ENCODE measurements at places on chromosomes 1 and 21.

DNA sequence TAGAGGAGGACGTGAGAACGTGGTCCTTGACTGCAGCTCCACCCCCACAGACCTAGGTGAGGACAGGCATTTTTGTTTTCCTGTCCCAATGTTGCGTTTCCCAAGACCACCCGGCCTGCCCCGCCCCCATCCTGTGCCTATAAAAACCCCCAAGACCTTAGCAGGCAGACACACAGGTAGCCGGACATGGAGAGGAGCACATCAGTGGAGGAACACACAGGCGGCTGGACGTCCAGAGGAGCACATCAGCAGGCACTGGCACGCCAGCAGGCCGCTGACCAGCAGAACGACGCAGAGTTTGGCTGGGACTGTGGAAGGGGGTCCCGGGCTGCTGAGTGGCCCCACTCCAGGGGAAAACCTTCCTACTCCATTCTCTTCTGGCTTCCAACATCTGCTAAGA, 12.7 kb upstream of the HMGCL start:
- DNase-seq = no peak

DNA sequence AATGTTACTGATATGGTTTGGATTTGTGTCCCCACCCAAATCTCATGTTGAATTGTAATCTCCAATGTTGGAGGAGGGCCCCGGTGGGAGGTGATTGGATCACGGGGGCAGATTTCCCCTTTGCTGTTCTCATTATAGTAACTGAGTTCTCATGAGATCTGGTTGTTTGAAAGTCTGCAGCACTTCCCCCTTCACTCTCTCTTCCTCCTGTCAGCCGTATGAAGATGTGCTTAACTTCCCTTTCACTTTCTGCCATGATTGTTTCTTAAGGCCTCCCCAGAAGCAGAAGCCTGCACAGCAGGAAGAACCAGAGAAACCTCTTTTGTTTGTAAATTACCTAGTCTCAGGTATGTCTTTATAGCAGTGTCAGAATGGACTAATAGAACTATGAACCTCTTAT, 28.4 kb downstream of the TRIM33 start:
- peak; percentile 42 for DNase-seq

GRCh38 chr1:202088206-202088605, 34.5 kb upstream of the GPR37L1 start:
- no peak for DNase-seq

GRCh38 chr1:237005674-237006073, 1.4 kb upstream of the MT1HL1 start:
- no peak for DNase-seq

DNA sequence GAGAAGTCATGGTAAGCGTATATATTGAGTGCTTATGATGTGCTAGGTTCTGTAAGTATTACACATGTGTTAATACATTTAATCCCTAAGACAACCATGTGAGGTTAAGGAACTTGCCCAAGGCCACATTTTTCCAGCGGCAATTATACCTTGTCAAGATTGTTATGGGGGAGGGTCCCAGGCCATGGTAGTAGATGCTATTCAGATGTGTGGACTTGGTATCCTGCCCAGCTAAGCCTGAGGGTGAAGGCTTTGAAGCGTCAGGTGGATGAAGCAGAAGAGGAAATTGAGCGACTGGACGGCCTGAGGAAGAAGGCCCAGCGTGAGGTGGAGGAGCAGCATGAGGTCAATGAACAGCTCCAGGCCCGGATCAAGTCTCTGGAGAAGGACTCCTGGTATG, 3.6 kb upstream of the TUFT1 start:
- no peak for DNase-seq

DNA sequence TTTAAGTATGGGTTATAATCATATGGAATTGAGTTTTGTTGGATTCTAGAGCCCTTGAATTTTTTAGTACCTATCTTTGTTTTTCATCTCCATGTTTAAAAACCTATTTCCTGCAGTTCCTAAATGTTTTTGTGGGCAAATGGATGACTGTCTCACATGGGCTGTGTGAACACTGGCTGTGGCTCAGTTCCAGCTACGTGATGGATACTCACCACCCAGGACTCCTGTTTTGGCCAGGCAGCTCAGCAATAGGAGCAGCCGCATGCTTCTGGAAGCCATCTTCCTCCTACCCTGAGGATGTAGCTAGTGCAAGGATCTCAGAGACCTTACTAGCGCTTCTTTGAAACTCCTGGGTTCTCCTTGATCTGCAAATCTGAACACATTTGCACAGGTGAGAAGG, 2.8 kb downstream of the REG4 start:
- no peak for DNase-seq

GRCh38 chr1:45047032-45047431, 35.0 kb downstream of the UROD start:
- DNase-seq = no peak

DNA sequence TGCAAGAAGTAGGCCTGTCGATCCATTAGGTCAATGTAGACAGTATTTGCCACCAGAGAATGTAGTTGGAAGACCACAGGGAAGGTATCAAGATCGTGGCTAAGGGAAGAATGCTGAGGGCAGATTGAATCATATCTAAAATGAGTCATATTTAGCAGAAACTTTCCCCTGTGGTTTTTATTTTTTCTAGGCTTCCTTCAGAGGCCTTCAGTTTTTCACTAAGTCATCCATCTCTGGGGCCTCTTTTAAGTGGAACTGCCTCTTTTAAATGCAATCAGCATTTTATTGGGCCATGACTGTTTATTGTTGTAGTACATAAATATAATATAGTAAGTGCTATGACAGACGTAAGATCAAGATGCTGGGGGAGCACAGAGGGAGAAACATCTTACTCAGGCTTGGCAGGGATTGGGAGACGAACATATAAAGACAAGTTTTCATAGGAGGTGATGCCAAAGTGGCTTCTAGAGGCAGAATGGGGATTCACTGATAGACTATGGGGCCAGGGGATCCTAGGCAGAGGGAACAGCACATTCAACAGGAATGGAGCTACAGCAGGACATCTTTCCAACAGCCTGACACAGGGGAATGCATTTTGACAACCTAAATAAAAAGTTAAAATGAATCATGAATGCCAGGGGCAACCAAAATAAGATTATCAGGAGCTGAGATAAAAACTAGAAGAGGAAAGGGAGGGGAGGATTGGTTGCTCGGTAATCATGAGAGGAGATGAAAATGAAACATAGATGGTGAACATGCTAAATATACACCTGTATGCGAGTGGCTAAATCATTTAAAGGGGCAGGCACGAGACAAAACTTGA, 20.1 kb downstream of the UBE2U start:
- DNase-seq = no peak

DNA sequence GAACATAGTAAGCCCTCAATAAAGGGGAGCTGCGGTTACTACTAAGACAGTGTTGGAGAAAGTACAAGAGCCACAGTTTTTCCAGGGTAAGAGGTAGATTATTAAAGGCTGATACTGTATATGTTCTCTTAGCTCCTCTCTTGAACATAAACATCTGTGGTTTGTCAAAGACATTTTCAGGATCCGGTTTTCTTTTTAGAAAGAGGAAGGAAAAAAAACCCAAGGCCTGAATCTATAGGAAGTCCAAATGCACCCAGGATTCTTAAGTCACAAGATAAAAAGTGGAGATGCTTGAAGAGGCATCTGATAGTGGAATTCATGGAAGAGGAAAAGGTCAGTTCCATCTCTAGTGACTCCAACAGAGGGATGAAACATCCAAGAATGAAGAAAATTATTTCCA, 24.6 kb upstream of the SLC45A3 start:
- no peak for DNase-seq

- no peak for DNase-seq
Observed at GRCh38 chr1:160608941-160609340, 29.6 kb upstream of the CD84 start.

DNA sequence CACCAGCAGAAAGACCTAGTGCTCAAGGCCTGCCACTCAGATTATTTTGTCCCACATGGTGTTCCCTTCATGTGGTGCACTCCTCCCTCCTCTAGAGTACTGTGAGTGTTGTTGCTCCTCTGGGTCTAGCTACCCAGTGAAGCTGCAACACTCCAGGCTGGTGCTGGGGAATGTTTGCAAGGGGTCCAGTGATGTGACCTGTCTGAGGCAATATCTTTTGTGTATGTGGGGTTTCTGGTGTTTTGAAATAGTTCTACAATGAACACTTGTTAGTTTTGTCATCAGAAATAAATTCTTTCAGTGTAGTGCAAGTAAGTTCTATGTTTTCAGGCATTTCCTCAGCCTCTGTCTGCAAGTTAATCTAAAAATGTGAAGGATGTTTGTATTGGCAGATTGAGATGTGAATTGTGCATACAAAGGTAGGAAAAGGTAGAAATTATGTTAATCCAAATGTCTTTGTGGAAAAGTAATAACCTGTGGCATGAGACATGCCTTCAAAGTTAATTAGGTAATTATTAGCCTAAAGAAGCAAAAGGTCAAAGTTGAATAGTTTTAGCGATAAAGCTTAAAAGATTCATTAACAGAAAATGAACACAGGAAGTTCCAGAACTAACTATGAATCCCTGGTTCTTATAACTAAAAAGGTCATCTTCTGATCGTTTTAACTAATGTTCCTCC, 616.8 kb downstream of the LTN1 start:
- no peak for DNase-seq

GRCh38 chr1:30641572-30642353, 81.6 kb downstream of the MATN1 start:
- no peak for DNase-seq

GRCh38 chr1:108561689-108562326, 1.9 kb downstream of the EEIG2 start:
- peak; percentile 88 for DNase-seq

- peak; percentile 31 for DNase-seq
Observed at GRCh38 chr1:28249013-28249865, 10.1 kb upstream of the SESN2 start.

- DNase-seq = no peak
Observed at GRCh38 chr21:14620152-14620551, 74.0 kb upstream of the SAMSN1 start.
